Bone marrow (tissue), 2 donors: ENCODE measurements at places on chromosomes 3 and 15.

DNA sequence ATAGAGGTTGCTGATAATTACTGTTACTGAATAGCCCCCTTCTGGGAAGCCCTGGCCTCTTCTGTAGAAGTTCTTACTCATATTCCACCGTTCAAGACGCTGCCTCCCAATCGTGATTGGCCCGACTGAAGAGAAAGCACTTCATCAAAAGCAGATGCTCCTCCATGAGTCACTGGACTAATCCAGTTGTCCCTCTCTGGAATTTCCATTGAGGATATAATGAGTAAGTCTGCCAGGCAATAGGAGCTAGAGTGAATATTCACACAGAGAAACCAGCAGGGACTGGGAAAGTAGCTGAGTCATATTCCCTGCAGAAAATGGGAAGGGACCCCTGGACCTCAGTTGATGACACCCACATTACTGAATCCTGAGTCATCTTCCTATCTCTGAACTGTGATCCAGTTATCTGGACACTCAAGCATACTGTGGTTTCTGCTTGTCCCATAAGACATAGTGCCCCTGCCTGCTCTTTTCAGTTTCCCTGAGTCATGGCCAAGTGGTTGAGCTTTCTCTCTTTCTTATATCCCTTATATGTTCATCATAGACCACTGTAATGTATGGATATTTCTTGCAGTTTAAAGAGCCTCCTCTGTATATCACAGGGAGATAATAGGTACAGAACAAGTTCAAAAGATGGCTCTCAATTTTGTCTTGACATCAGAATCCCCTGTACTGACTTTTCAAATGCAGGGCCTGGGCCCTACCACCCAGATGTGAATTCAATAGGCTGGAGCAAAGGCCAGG lies 151.2 kb upstream of the CDIN1 start:
- DNase-seq: no peak

DNA sequence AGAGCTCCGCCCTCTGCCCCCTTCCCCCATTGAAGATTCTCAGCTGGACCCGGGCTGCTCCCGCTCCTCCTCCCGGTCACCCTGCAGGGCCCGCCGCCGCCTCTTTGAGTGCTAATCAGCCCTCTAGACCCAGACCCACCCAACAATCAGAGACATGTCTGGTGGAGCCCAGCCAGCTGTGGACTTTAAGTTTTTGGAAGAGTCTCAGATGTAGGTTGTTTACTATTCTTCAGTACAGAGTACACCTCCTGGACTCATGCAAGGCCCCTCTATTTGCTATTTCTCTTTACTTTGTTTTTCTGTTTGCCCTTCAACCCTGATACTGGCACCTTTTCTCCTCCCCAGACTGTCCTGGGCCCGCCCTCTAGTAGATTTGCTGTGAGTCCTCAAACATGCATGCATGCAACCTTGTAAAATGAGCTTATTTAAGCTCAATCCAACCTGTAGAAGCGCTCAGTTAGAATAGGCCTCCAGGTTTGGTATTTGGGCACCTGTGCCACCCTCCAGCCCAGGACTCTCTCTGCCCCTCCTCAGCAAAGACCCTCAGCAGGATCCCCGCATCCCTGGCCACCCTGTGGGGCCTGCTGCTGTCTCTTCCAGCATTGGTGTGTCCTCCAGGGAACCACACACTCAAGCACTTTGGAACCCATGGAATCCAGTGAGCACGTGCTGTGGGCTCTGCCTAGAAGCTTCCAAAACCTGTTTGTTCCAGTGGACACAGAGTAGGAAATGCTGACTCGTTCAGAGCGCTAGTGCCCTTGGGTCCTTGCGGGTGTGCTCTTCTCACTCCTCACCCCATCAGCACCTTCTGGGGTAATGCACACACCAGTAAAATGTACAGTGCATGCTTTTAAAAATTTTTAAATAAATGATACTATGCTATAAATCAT lies 4.6 kb downstream of the PRR23E start:
- DNase-seq: no peak

- DNase-seq: no peak
Observed at GRCh38 chr3:144031938-144032337, 60.3 kb downstream of the DIPK2A start.

DNA sequence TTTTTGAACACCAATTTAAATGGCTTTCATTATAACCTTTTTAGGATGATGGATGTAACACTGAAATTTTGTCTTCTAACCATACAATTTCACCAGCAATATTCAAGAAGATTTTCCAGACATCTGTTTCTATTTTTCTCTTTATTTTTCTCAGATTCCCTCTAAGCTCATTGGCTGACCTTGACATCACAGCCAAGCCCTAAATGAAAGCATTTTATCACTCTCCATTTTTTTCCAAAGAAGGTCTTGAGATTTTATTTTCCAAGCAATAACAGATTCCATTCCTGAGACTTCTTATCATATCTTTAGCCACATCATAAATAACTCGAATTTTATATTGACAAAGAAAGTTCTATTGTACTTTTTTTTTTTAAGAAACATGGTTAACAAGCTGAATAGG lies 392.6 kb upstream of the THBS1 start:
- no peak for DNase-seq

GRCh38 chr3:186772281-186772694 lies 11.1 kb upstream of the EIF4A2 start:
- DNase-seq: no peak

DNA sequence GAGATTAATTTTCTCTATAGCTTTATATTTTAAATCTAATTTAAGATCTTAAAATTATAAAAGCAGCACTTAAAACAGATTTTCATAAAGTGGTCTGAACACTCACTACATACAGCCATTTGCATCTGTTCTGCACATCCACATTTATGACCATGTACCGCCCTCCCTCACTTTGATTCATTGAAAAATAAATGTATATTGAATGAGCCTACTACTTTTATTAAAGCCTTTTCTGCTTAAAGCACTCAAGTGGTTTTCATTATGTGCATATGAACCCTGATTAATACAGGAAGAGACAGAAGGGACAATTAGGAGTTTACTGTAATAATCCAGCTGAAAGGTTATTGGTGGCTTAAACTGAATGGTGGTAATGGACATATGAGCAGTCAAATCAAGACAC lies 129.4 kb downstream of the DLG1 start:
- no peak for DNase-seq

DNA sequence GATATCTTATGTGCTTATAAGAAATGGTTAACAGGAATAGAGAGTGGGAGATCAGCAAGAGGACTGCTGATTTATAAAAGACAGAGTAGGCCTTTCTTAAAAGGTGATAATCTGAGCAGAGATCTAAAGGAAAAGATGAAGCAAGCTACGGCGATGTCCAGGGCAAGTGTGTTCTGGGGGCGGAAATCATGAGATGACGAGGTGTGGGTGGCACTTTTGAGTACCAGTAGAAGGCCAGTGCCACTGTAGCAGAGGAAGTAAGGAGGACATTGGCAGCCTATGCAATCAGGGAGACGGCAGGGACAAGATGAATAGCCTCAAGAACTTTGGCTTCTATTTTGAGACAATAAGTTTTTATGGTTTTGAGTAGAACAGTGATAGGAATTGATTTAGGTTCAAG lies 492.4 kb downstream of the FHIT start:
- no peak for DNase-seq

DNA sequence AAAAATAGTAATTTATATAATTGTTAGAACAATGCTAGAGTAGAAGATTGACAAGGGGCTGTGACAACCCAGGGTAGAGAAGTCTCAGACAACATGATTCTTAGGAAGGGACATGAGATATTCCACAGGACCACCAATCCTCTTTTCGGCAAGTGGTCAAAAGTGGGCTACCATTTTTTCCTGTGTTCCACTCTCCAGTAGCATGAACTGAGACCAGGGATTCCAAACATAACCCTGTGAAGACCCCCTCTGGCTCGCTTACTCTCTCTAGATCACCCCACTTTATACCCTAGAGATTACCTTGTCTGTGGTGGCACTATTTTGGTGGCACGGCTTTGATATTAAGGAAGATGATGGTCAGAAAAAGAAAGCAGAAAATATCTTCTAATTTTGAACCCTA lies 960 bp downstream of the GCSAM start:
- DNase-seq: no peak
